Amygdala (tissue), 56 donors: ENCODE measurements at places on chromosomes 4 and X.

DNA sequence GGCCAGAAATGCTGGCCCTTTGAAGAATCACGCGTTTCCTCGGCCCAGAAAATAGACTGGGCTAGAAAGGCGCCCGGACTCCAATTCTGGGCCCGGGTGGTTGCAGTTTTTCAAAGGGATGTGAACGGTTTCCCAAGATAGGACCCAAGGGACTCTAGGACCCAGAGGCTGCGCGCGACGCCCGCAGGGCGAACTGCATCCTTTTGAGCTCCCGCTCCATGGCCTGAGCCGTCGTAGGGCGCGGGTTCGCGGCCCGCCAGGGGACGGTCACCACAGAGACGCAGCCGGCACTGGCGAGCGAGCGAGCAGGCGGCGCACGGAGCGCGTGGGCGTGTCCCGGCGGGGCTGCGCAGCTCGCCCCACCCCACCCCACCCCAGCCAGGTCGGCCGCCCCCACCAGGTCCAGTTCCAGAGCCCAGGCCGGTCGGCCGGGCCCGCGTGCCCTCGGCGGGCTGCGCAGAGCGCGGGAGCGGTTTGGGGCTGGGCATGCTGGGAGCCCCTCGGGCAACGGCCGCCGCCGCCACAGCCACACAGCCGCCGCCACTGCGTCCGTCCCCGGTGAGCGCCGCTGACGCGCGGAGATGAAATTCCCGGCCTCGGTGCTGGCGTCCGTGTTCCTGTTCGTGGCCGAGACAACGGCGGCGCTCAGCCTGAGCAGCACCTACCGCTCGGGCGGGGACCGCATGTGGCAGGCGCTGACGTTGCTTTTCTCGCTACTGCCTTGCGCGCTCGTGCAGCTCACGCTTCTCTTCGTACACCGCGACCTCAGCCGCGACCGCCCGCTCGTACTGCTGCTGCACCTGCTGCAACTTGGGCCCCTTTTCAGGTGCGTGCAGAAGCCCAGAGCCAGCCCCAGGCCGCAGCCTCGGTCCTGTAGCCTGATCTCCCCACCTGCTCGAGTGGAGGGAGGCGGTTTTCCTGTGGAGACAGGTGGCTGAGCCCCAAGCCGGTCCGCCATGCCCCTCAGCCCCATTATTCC is at the start of gene XK:
Gene XK, plus strand, starts transcription at position 411 of the 979 bp plus-strand sequence. Its CDS starts 171 bp downstream, at position 582.
- DNase-seq, result peak; percentile 16

GRCh38 chr4:152784490-152785350 is 5.0 kb downstream of the ARFIP1 start:
- DNase-seq, result no peak

- no peak for DNase-seq
Observed at GRCh38 chr4:76511947-76512346, 76.9 kb downstream of the SHROOM3 start.

DNA sequence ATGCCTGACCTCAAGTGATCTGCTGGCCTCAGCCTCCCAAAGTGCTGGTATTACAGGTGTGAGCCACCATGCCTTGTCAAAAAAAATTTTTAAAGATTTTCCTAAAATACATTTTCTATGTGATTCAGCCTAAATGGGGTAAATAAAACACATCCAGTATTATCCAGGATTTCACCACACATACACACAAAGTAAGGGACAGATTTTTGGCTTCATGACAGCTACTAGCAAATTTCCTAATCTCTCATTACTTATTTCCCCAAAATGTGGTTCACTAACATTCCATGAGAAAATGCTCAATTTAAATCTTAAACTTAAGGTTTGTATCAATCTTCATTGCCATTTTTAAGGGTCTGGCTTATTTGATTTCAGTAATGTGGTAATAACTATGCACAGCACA is 348.5 kb upstream of the INTU start:
- DNase-seq, result no peak

- DNase-seq, result no peak
Observed at GRCh38 chr4:140168474-140168873, 14.5 kb upstream of the MAML3 start.

DNA sequence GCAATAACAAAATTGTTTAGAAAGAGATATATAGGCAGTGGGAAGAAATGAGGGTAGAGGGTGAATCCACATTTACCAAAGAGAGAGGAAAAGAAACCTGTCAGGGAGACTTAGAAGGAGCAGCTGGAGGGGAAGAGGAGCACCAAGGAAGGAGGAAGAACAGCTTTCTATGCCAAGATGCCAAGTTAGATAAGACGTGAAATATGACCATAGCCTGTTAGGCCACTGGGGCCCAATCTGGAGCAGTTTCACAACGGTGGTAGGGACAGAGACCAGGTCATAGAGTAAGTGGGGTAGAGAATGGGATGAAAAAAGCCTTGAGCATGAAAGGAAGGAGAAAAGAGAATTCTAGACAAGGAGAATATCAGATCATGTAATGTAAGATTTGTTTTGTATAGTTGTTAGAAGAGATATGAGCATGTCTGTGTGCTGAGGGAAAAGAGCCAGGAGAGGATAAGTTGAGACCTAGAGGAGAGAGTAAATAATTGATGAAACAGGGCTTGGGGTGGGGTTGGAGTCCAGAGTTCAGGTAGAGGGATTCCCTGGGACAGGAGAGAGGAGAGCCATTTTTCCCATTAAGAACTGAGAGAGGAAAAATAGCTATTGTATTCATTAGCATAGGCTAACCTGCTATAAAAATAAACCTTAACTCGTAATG is 4.4 kb upstream of the SOWAHB start:
- DNase-seq, result no peak
